ENCODE measurements at places on chromosomes 2 and 18. TPM values are rescaled to one million over a fixed set of nuclear protein-coding genes. Genes with fewer than 3 reads are reported as not detected.

GRCh38 chr2:25293958-25294562 lies 47.7 kb downstream of the DNMT3A start:
- no peak for DNase-seq

TUBA3E gene
- total RNA-seq = not detected

GRCh38 chr2:105774781-105775337 lies 30.1 kb downstream of the NCK2 start:
- DNase-seq = no peak

DNA sequence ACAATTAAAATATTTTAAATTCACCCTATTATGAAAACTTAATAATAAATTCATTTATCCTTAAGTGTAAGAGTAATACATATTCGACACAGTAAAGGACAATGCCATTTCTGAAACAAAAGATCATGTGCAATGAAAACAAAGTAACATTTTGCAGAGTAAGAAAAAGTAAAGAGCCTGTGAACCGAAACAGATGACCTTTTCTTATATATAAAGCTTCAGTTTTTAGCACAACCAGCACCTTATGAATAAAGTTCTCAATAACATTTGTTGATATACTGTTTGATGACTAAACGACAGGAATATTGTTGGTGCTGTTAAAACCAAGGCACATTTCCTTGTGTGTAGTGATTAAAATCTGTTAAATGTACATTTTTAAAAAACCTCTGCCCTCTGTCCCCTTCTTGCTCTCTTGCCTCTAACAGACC lies 1.5 kb downstream of the PELI1 start:
- DNase-seq = no peak

ABHD3 gene
- total RNA-seq = 16.7 TPM

- DNase-seq = no peak
These were observed 321.8 kb upstream of the SPRED2 start for GRCh38 chr2:65754219-65754618.

DNA sequence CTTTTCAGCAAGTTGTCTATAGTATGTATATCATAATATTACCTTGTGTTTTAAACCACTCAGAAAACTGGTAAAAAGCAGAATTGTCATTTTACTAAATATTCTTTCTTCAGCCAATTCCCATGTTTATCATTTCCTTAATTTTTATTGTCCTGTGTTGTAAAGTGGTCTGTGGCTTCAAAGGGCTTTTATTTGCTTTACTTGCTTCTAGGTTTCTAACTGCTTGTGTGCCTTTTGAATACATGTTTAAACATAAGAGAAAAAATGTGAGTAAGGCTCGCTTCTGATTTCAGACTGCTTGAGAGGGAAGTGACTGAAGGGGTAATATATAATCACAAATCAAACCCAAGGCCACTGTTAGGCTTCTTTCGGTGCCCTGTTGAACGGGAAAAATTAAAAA lies 407.5 kb upstream of the NRP2 start:
- DNase-seq = no peak

GRCh38 chr2:31140151-31140550 lies 1.9 kb upstream of the GALNT14 start:
- DNase-seq = no peak

ACVR1C gene
- 0.27 TPM for total RNA-seq

NCKAP1 gene
- 1.6 TPM for total RNA-seq

DNA sequence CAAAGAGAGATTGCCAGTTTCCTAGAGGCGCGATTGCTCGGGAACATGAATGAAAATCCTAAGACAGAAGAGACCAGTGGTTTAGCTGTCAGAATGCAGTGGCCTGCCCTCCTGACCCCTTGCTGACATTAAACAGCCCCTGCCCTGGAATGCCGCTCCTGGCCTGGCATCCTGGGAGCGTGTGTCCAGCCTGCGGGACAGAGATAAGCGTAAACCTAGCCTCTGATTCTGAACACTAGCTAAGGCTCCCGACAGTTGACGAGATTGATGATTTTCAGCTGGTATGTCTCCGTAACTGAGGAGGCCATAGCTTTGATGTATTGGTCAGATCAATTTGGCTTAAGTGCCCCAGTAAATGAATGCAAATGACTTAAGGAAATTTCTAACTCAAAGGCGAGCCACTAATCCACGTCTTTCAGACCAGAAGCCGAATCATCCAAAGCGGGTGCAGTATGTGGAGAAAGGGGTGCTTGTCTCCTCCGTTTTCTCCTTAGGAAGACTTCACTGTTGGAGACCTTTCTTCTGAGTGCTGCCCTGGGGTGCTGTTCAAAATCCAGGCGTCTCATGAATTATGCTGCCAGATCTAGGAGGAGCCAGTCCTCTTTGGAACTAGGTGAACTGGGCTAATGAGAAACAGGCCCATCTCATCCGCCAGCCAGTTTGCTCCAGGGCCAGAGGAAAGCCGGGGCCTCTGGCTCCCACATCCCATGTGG lies 142.5 kb upstream of the L3MBTL4 start:
- DNase-seq = no peak

DNA sequence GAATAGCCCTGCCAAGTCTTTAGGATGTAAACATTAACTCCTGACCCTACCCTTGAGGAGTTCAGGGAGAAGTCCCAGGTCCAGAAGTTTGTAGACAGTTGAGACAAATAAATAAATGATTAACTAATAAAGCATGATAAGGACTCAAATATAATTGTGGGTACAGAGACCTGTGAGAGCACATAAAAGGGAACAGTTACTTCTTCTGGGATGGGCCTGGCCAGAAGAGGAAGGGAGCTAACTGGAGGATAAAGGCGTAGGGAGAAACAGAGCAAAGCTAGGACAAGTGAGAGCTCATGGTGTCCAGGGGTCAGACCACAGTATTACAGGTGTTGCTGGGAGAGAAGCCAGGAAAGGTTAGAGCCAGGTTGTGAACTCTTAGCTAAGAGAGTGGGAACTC lies 3.0 kb downstream of the LCLAT1 start:
- no peak for DNase-seq

- peak; percentile 22 for DNase-seq
These were observed 8.1 kb upstream of the ARHGAP15 start for GRCh38 chr2:143121079-143121478.

TMEM182 gene
- total RNA-seq = 4.3 TPM

DNA sequence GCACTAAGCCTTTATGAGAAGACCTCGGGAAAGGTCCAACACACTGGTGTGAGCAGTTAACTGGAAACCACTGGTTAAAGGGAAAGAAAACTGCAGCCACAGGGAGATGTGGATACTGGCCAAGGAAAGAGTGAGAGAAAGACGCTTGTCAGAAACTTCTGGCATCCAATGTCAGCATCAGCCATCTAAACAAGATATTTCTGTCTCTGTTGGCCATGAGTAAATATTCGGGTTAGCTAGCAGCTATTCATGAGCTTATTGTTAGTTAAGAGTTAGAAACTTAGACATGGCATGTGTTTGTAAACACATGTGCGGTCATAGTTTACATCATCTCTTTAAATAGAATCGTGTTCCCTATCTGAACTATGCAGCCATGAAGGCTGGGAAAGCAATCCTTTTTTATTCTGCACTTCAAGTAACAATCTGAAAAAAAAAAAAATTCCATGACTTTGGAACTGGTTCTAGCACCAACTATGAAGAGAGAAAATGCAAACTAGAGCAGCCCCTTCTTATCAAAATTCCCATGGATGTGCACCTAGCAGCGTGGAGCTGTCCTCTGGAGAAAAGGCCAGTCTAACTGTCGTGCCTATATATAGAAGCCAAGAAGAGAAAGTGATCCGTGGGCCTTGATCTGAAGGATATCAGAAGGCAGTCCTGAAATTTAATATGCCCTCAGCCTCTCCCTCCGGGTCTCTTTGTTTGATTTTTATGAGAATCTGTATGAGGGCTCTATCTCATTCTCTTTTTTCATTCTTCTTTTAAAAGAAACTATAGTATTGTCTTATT lies 84.0 kb upstream of the RFX8 start:
- DNase-seq = no peak

DNA sequence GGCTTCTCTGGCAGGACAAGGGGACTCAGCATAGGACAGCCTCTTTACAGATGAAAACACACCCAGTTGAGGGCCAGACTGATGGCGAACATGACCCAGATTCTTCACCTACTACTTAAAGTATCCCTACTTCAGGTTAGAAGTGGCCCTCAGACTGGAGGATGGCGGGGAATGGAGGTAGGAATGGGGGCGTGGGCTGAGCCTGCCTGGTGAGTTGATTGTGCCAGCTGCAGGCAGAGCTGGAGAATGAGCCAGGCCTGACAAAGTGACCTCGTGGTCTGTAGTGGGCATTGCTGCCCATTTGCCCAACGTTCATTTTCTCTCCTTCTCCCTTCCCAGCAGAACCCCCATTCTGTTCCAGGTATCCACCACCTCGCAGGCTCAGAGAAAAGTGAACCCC lies 186.1 kb downstream of the KLHL29 start:
- no peak for DNase-seq

GRCh38 chr2:112195167-112195766 lies 57.1 kb downstream of the FBLN7 start:
- no peak for DNase-seq

CLEC4F gene
- total RNA-seq = not detected

TUBA4A gene
- 22.9 TPM for total RNA-seq

GRCh38 chr18:11279461-11279860 lies 130.1 kb upstream of the PIEZO2 start:
- no peak for DNase-seq

GRCh38 chr2:12797815-12798214 lies 81.1 kb downstream of the TRIB2 start:
- no peak for DNase-seq

- no peak for DNase-seq
These were observed 140.1 kb downstream of the HDAC4 start for GRCh38 chr2:239260546-239261327.

All from hematopoietic multipotent progenitor cell (in vitro differentiated cells).